ENCODE measurements at places on chromosomes 7 and 10.

DNA sequence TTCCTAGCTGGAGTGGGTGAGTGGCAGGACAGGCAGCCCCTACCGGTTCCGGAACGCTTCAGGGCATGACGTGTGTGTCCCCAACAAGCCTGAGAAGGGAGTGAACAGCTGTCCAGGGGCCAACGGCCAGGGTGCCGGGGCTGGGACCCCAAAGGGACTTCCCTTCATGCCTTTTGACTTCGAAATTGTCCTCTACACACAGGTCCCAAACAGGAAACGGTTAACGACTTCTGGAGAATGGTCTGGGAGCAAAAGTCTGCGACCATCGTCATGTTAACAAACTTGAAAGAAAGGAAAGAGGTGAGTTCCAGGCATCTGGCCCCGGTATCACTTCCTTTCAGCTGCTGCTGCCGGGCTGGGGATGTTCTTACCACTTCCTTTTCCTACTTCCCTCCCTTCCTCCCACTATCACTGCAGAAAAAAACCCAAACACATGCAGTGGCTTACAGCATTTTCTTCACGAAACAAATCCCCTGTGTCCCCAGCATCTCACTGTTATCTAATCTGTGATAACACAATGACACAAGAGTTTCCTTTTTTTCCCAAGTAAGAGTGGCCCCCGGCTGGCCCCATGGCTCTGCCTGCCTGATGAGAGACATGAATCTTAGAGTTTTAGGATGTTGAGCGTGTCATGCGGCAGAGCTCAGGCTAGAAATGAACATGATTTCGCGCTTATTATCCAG lies 63.2 kb downstream of the MKI67 start:
- DNase-seq, result no peak

- no peak for DNase-seq
Observed at GRCh38 chr10:87827681-87828080, 9.7 kb upstream of the ATAD1 start.

DNA sequence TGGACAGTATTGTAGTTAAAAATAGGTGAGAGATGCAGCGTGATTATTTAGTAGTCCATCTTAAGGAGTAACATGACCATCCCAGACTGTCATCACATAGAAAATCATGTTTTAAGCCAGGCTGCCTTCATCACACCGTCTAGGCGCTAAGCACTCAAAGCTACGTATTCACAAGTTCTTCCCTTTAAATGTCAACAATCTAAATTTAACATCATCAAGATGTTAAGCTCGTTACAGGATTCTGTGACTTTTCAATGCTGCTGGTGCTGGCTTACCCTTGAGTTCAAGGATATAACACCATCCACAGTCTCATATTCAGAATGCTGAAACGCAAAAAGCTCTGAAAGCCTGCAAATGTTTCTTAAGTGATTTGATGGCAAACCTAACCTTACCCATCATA lies 109.5 kb upstream of the CDCA7L start:
- no peak for DNase-seq

- no peak for DNase-seq
Observed at GRCh38 chr7:33423646-33424020, 294.3 kb downstream of the BBS9 start.

DNA sequence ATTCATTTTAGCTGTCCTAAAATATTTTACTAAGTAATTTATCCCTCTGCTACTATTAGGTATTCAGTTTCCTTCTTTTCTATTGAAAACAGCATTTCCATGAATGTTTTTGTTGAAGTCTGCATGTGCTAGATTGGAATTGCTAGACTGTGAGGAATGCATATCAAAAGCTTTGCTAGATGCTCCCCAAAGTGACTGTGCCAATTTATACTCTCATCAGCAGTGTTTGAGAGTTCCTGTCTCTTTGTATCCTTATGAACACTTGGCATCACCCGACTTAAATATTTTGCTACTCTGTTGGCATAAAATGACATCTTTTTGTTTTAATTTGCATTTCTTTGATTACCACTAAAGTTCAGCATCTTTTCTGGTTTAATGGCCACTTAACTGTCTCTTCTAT lies 45.0 kb upstream of the PRR15 start:
- DNase-seq, result no peak

GRCh38 chr10:72175149-72175548 lies 40.7 kb upstream of the ANAPC16 start:
- no peak for DNase-seq

GRCh38 chr10:91551856-91552255 lies 81.0 kb downstream of the PPP1R3C start:
- no peak for DNase-seq

GRCh38 chr10:102243309-102243708 lies 2.0 kb upstream of the PITX3 start:
- DNase-seq, result no peak

DNA sequence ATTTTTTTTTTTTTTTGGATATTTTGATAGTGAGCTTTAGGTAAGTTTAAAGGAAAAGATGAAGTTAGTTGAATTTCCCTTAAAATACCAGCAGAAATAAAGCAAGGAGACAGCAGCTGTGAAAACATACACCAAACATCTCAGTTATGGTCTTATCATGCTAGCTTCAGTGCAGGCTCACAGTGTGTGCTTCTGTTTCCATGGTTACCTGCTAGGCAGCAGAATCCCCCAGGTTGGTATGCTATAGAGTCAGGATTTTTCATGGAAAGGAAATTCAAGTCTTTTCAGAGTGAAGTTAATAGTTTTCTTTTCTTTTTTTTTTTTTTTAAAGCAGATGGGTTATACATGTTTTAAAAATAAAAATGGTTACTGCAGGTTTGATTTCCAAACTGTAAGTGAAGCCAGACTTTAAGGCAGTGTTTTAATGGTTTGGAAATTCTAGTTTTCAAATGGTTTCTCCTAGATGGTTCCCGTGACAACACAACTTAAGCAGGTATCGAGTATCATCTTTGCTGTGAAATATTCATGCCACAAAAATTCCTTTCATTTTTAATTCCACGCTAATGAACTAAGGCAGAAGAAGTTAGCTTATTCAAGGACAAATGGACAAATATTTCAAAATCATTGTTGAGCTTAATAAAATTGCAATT lies 230.9 kb downstream of the BICC1 start:
- DNase-seq, result no peak

- DNase-seq, result no peak
Observed at GRCh38 chr7:148865283-148865682, 18.8 kb downstream of the EZH2 start.

GRCh38 chr7:137944168-137944567 lies 57.7 kb downstream of the CREB3L2 start:
- no peak for DNase-seq

- DNase-seq, result no peak
Observed at GRCh38 chr10:88523739-88524400, 59.2 kb downstream of the RNLS start.

- DNase-seq, result no peak
Observed at GRCh38 chr7:66880053-66880452, 41.0 kb upstream of the TMEM248 start.

DNA sequence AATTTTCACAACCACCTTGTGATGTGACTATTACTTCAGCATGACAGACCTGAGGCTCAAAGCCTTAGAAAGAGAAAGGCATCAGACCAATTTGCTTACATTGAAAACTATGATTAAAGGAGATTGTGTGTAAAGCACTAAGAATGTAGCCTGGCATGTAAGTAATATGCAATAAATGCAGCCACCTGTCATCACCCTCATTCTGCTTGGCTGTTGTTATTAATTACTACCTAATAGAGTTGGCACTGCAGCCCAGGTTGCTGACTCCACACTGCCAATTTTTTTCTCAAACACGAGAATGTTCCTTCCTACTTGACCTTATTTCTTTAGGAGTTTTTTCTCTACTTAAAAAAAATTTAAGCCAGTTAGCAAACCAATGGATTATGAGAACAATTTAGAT lies 61.2 kb upstream of the NPVF start:
- no peak for DNase-seq

GRCh38 chr10:5904227-5904626 lies 14.2 kb downstream of the FBH1 start:
- DNase-seq, result no peak

GRCh38 chr7:40135317-40135610 lies 459 bp downstream of the SUGCT start:
- no peak for DNase-seq

GRCh38 chr7:85483177-85483576 lies 296.3 kb upstream of the SEMA3D start:
- no peak for DNase-seq

DNA sequence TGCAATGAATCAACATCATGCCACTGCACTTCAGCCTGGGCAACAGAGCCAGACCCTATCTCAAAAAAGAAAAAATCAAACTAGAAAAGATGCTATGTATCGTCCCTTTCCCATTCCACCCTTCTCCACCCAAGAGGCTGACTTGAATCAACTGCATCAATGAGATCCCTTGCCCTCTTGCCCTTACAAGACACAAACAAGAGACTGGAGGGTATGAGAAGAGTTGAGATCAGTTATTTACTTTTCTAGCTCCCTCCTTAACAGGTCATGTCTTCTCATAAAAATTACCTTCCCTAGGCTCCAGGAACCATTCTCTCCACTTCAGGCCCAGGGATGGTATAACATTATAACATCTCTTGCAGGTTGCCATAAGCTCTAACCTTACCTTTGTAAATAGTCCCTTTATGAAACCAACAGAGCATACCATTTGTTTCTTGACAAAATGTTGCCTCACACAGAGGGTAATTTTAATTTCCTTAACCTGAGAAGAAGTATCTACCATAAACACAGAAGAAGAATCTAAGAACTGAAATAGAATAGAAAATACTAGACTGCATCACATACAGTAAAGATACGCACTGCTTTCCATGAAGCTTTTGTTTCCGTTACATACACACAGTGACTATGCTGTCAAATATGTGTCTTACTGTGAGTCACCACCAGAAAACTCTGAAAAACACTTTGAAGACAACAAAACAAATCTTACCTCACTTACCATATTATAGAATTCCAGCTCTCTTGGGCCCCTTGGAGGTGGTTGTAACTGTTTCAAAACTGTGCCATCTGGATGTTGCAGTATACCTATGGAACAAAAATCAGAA lies 30.5 kb downstream of the IPMK start:
- DNase-seq, result no peak

GRCh38 chr10:10120671-10121070 lies 897.0 kb upstream of the CELF2 start:
- no peak for DNase-seq

DNA sequence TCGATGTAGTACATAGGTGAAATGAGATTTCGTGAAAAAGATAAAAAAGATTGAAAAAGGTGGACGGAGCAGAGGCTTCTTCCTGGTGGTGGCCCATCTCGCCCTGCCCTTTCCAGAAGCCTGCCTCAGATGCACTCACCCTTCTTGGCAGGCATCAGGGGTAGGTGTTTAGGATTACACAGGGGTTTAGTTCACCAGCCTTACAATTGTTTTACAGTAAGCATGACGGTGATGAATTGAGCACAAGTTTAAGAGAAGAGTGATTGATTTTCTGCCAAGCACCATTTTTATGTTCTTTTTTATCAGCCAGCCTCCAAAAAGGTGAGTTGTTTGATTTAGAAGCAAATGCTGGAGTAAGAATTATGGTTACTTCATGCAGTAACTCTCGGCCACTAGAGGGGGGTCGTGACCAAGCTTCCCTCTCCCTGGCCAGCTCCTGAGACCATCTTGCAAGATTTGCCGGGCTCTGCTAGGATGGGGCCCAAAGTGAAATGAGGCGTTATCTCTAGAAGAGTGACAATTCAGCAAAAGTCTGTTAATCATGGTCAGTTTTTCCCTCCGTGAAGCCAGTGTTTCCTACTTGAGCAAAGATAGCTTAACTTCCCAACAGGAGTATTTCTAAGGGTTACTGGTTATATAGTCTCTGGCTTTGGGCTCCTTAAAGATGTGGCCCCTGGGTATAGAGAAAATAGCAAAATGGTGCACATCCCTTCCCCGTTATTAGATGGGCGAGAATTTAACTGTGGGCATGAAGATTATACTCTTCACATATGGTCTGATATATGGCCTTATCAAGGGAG lies 228.8 kb downstream of the BMPER start:
- peak; percentile 46 for DNase-seq

DNA sequence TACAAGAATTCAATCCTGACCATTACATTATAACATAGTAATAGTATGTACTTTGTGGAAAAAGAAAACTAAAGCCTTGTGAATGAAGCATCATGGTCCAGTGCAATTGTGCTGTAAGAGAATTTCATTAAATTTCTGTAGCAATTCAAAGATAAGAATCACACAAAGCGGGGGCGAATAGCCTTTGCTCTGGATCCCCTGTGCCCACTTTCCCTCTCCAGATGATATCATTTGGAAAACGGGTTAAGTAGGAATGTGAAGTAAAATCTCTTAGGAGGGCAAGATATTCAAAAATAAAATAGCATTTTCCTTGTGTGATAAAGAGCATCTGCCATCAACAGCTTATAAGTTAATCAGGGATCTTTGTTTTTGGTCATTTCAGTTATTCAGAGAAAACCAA lies 177.1 kb downstream of the CHRM2 start:
- DNase-seq, result no peak

- no peak for DNase-seq
Observed at GRCh38 chr10:74754381-74754821, 72.0 kb upstream of the KAT6B start.

GRCh38 chr10:8600192-8600591 lies 545.7 kb downstream of the GATA3 start:
- DNase-seq, result no peak

DNA sequence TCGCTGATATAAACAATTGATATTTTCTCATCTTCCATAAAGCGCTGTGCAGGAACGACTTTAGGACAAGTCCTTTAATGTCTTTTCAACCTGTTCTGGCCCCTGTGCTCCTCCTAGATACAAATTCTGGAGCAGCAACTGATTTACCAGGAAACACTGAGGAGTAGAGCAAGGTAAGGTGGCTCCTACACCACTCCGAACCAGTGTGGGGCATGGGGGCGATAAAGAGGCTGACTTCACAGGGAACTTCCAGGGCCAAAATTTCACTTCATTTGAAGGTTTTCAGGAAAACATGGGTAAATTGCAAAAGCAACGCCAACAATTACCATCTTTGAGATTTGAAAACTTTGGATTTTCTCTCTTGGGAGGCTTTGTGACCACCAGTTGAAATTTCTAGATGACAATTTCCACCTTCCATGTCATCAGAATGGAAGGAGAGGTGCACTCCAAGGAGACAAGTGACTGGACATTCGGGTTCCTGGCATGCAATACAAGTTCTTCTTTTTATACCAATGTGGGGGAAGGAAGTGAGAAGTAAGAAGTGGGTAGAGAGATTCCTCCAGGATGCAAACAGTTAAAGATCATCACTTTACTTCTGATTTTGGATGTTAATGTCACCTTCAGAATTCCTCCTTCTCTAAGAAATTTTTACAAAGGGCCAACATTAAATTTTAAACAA lies 118.5 kb downstream of the FAM107B start:
- no peak for DNase-seq

GRCh38 chr7:93861325-93861949 lies 29.1 kb downstream of the TFPI2 start:
- DNase-seq, result no peak

DNA sequence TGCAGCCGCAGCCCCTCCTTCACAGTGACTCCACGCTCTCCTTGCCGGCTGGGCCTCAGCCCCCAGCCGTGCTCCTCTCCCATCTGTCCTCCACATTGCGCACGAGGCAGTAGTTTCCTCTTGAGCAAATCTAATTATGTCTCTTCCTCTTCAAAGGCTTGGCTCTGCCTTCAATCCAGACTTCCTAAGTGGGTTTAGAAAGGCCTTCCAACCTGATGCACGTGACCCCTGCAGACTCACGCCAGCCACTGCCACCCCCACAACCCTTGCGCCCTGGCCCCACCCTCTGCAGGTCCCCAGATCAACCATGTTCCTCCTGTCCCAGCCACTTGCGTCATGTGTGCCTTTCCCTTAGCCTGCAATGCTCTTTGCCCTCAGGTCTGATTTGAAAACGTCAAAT lies 75.0 kb upstream of the ADAM12 start:
- no peak for DNase-seq
